Cerebellar nuclear complex (tissue), 1 donor: ENCODE measurements at places on chromosomes 4 and X.

GRCh38 chr4:141786946-141787345 is 150.6 kb downstream of the IL15 start:
- DNase-seq, result no peak

- DNase-seq, result no peak
Observed at GRCh38 chr4:111994392-111994791, 150.9 kb upstream of the FAM241A start.

DNA sequence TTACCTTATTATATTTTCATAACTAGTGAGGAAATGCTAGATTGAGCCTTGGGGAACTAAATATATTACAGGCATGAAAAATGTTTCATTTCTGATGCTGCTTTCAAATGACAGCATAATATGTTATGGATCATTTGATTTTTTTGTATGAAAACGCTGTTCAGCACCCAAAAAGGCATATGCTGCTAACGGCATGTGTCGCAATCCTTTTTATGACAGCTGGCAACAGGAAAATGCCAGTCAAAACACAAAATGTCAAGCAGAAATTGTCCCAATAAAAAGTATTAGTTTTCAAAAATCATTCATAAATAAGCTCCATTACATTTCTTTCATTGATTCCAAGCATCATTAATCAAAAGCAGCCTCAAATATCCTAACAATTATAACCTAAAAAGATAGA is 1244.5 kb downstream of the PCDH7 start:
- no peak for DNase-seq

GRCh38 chrX:37825215-37825842 is 22.0 kb downstream of the DYNLT3 start:
- DNase-seq, result no peak

GRCh38 chrX:2583194-2584162 is 82.7 kb upstream of the DHRSX start:
- DNase-seq, result no peak

GRCh38 chr4:110904435-110905065 is 281.7 kb upstream of the PITX2 start:
- no peak for DNase-seq

DNA sequence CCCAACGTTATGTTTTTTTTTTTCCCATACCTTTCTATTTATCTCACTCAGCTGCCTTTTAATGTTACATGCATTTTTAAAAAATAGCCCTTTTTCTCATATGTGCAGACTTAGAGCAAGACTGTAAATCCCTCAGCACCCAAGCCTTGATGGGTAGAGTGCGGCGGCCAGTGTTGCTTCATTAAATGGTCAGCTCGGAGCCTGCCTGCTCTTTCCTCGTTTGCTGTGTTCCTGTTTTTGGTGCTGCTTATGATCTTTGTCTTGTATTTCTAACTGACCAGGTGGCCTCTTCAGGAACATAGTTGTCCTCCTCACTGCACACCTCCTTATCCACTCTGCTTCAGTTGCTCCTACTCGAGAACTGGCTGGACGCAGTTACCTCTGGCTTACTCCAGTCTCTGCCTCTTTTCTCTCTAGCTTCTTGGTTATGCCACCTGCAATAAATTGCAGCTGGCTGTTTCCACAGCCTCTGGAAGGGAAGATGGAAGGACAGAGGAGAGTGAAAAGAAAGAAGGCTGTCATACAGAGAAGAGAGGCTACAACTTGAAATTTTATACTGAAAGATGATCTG is 10.7 kb downstream of the RBPJ start:
- DNase-seq, result no peak

GRCh38 chr4:117428536-117428935 is 343.2 kb upstream of the TRAM1L1 start:
- no peak for DNase-seq

- DNase-seq, result no peak
Observed at GRCh38 chr4:21469438-21470300, 478.9 kb downstream of the KCNIP4 start.

DNA sequence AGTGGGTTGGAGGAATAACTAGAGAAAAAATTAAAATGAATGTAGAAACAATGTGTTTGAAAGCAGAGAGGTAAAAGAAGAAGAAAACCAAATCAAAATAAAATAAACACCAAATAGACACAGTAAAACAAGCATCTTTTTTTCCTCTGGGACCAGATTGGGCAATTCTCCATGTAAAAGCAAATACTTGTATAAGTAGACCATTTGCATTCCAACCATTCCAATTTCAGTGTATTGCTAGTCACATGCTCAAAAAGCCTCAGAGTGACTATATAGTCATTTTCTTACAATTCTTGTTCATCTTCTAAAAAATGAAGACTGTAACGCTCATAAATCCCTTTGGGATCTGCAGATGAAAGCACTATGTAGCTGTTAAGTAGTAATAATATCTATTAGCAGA is 969.5 kb downstream of the PCDH18 start:
- DNase-seq, result no peak

- DNase-seq, result no peak
Observed at GRCh38 chr4:40622913-40623312, 6.8 kb downstream of the RBM47 start.

GRCh38 chr4:103050736-103051436 is 25.7 kb downstream of the SLC9B2 start:
- no peak for DNase-seq

DNA sequence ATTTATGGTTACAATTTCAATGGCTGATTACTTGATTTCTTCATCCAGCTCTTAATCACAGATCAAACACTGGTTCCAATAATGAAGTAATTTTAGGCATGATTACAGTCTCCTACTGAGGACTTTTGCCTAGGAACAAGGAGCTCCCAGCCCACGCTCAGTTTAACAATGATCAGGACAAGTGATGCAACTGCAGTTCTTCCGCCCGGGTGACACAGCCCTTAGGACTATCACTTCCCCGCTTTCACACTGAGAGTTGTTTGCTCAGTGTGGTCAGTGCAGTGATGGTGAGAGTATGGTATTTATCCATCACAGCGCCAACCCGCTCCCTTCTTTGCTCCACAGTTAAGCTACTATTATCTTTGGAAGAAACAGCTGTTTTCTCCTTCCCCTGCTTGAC is 203.2 kb upstream of the MBNL3 start:
- no peak for DNase-seq

- no peak for DNase-seq
Observed at GRCh38 chr4:8735236-8736089, 136.2 kb downstream of the HMX1 start.

DNA sequence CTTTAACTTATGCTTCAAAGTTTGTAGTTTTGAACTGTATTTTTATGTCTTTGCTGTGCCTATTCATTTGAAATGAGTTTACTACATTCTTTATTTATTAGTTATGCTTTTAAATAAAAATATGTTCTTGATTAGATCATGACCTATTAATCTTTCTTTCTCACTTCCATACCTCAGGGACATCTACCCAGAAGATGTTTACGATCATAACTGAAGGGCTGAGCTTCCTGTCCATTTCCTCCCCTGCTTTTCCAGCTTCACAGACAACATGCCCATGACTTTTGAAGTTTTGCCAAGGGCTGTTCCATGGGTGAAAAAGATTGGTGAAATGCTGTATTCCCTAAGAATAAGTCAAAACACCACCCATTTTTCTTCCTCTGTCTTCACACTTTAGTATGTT is 99.7 kb upstream of the DDIT4L start:
- no peak for DNase-seq

GRCh38 chr4:156495091-156495490 is 476.5 kb downstream of the PDGFC start:
- DNase-seq, result no peak

DNA sequence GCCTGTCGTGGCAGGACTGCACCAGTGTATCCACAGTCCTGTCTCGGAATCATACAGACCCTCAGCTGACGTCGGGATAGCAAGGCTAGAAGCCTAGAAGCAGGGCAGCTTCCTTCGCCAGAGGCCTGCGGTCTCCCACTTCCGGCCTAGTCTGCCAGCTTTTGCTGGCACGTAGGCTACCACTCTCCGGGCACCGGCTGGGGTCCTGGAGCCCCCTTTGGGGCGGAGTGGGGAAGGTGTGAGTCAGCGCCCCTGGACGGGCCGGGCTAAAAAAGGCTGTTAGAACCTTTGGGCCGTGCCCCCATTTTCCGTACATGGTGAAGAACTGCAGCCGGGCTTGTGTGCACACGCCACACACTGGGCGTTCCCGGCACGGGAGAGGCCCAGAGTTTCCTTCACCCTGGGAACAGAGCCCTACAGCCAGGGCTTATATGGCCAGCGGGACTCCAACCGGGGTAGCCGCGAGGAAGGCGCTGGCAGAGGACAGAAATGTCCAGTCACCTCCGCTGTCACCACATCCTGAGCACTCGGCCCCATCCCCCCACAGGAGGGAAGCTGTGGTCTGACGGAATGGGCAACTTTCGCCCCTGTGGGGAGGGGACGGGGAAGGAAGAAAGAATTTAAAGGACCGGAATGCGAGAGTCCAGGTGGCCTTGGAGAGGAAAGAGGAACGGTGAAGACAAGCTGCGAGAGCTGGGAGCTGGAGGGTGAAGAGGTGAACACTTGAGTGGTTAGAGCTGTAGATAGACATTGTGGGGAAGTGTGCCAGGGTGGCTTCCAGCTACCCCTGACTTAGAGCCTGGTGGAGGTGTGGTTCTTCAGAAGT is 4.6 kb downstream of the MAGIX start:
- DNase-seq, result no peak

DNA sequence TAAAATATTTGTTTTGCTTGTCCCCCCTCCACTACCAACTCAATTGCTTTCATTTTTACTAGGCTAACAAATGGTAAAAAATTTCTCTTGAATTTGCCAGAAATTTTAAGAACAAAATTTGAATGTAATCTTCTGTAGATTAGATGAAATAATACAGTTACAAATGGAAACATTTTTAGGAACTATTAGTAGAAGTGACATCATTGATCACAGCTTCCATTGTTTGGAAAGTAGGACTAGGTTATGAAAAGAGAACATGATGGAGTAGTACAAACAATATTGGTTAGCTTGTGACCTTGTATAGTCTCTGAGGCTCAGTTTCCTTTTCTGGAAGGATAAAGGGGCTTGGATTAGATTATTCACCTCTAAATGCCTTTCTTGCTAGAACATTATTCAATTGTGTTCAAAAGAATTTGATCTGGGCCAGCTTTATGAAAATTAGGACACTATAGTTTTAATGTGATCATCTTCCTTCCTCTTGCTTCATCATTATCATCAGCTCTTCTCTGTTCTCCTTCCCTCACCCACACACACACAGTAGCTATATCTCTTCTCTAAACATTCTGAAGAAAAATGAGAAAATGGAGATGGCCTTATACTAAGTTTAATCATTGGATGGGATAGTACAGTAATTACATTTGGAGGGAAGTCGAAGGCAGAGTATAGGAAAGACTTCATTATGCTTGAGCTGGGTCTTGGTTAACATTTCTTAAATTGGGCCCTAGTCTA is 9.9 kb downstream of the MTMR1 start:
- DNase-seq, result no peak

DNA sequence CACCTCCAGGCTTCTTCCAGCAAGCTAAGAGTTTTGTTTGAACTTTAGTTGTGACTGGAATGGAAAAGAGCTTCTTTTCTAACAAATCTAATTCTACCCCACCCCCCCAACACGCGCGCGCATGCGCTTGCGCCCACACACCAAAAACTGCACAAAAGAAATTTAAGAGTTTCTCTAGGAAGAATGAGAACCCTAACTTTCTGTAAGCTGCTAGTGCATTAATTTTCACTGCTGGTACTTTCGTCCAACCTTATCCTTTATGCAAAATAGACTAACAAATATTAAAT is 9.0 kb upstream of the INTU start:
- no peak for DNase-seq

GRCh38 chrX:19202171-19202570 is 79.9 kb upstream of the ADGRG2 start:
- no peak for DNase-seq

GRCh38 chrX:150569155-150569477 is 695 bp downstream of the MTM1 start:
- DNase-seq, result no peak
